ENCODE measurements at places on chromosomes 2 and 18.

GRCh38 chr18:36706134-36706881 lies 122.5 kb downstream of the TPGS2 start:
- no peak for DNase-seq

DNA sequence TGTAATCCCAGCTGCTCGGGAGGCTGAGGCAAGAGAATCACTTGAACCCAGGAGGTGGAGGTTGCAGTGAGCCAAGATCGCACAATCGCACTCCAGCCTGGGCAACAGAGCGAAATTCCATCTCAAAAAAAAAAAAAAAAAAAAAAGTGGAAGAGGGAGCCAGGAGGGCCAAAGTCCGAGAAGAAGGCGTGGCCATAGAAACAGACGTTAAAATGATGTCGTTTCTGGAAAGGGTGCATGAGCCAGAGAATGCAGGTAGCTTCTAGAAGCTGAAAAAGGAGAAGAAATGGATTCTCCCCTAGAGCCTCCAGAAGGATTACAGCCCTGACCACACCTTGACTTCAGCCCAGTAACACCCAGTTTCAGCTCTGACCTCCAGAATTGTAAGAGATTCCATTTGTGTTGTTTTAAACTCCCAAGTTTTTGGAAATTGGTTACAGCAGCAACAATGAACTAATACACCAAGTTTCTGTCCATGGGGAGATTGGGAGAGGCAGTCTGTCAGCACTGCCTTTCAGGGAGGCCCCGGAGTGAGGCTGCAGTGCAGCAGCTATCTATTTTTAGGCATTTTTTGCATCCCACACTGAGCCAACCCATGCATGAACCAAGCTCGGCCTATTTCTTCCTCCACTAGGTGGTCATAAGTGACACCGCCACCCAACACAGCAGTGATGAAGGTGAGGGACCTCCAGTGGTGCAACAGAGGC lies 14.2 kb upstream of the TRAF3IP1 start:
- DNase-seq = no peak

DNA sequence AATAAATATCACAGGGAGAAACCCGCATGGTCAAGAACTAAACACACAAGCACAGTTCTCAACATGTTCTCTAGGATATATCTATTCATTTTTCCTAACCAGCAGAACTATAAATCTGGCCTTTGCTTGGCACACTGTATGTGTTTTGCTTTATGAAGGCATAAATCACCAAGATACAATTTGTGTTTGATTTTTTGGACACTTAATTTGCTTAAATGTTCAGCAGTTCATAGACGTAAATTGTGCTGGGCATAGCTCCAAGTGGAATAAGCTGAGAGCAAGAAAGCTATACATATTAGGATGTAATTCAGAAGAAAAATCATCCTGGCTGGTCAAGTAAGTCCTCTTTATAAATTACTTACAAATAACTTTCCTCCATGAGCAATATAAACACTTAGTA lies 341.5 kb upstream of the ATP5MC3 start:
- DNase-seq = no peak

- DNase-seq = no peak
Measured at GRCh38 chr18:57931038-57931437, 113.0 kb upstream of the NEDD4L start.

DNA sequence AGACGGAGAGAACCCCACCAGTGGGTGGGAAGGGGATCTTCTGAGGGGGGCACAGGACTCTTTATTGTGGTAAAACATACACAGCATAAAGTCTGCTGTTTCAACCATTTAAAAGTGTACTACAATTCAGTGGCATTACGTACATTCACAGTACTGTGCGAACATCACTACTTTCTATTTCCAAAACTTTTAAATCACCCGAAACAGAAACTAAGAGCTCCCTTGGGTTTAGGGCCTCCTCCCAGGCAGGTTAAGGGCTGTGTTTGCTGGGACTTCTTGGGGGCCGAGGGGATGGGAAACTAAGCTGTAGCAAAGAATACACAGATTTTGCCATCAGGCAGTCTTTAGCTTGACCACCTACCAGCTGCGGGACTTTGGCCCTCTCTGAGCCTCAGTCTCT lies 242.0 kb downstream of the HAUS1 start:
- no peak for DNase-seq

All from stromal cell of bone marrow (primary cell).